ENCODE measurements at places on chromosomes 11 and 22.
A peak's percentile ranks its signal among the peaks of the same experiment; 100 is the strongest.

DNA sequence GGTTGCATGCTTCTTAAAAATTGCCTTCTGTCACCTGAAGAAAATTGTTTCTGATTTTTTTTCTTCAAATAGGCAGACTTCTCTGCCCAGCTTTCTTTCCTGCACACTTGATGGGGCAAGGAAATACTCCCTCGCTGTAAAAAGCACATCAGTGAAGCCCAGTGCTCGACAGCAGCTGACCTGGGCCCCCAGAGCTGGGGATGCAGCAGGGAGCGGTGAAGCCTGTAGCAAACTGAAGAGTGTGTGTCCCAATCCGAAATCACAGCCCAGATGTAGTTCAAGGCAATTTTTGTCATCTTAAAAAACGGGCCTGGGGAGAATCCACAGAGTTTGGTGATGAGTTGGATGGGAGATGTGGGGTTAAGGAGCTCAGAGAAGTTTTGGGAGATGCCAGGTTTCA is 27.0 kb upstream of the MPPED1 start:
- no peak for DNase-seq

DNA sequence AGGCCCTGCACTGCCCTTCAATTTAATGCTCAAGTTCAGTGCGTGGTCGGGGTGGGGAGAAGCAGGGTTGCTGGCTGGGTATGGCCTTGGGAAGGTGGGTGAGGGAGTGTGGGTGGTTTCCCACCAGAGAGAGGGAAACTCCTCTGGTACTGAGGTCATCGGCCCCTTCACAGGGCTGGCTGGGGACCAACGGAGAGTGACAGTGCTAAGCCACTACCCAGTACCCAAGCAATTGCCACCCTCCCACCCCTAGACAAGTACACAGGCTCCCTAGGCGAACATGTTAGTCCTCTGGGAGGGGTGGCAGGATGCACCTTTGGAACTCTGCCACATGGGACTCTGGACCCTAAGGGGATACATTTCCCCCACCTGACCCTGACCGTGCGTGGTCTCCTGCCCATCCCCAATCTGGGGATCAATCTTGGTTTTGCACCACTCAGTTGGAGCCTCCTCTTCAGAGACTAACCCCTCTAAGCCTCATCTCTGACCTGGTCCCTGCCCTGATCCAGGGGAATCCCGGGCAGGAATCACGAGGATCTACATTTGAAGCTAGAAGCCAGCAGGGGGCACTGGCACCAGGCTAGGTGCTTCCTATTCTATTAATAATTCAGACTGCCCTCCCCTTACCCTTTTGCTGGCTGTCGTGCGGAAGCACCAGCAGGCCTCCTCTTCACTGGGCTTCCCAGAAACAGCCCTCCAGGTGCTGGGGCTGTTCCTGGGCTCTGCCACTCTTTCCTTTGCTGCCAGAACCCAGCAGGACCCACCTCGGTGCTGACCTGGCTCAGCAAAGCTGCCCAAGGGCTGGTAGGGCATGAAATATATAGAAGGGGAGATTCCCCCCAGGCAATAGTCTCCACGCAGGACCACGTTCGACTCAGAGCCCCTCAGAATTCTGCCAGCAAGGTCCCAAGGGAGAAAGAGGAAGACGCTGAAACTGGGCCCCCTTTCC is 377.7 kb downstream of the TENM4 start:
- no peak for DNase-seq

- DNase-seq = no peak
These were observed 59.9 kb upstream of the RRAS2 start for GRCh38 chr11:14418801-14419417.

- no peak for DNase-seq
These were observed 88.8 kb upstream of the XKR3 start for GRCh38 chr22:16914006-16914405.

DNA sequence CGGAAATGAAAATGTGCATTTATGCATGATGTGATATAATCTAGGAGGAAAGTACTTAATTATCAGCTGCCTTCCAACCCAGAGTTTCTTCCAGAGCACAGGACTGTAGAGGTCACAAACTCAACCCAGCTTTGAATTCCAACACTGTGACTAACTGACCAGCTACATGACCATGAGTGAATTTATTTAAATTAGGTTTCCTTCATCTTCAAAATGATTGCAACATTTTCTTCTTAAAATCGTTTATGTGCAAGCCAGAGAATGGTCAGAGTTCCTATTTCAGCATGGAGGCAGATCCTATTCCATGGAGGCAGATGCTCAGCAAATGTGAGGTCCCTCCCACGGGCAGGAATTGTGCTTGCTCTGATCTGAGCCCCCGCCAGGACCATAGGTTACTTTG is 42.4 kb downstream of the OSBP start:
- DNase-seq = no peak

GRCh38 chr11:108871152-108871551 is 206.3 kb downstream of the DDX10 start:
- DNase-seq = no peak

DNA sequence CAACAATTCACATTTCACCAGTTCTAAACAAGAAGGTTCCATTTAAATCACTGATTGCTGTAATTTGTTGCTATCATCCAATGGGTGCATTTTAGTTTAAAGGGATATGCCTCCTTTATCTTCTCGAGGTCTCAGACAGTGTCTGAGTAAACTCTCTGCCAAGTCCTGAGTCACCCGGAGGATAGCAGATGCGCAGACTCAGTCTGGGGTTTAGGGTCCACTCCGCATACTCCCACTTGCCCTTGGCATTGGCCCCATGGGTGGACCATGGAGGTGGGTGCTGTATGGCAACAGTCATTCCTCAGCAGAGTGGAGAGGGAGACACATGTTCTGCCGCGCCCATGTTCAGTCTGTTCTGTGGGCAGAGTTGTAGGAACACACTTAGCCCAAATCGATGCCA is 65.4 kb upstream of the CRTAM start:
- DNase-seq = no peak

DNA sequence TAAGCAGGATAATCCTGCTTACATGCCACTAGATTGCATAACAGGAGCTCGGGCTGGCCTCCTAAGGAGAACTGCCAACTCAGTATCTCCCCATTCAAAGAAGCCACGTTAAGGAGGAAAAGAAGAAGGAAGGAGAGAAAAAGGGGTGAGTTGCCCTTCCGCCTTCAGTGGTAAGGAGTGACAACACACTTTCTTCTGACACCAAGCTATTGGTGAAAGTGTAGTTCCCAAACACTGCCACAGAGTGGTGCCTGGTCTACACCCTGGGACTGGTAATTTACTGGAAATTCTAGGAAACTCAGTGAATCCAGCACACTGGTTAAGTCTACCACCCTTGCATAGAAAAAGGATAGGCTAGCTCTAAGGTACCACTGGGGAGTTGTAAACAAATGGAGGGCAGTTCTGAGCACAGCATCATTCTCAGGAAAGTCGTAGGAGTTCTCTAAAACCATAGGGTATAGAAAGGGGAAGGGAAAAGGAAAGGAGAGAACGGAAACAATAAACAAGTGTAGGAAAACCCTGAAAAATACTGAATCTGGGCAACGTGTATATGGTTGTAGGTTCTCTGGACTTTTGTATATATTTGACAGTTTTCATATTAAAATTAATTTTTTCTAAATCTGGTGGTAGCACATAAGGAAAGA is 58.2 kb downstream of the RRAS2 start:
- peak; percentile 20 for DNase-seq

DNA sequence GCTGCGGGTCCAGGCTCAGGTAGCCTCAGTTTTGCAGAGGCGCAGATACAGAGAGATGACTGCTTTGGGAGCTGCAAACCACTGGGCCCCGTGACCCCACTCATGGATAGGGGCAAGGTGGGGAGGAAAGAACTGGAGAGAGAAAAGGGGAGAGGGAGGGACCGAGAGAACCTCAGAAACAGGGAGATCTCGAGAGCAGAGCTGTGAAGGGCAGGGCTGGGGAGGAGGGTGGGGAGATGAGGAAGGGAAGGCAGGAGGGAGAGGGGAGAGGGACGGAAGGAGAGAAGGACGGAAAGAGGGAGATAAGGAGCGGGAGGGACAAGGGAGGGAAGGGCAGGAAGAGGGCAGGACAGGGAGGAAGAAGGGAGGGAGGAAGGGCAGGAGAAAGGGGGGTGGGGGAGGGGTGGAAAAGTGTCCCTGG is 46.3 kb downstream of the IGLL1 start:
- DNase-seq = no peak

DNA sequence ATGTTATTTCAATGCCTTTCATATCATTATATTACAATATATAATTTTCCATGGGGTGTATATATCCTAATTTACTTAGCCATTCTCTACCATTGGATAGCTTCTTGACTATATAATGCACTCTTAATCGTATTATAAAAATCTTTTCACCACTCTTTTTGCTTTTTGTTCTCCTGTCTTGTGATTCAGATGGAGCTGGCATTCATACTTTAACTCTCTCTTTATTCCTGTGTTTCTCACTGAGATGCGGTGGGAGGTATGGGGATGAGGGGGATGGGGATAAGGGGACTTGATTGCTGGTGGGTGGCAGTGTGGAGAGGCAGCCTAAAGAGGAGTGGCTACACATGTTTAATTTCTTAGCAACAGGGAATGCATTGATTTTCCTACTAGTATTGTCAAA is 105.9 kb downstream of the NELL1 start:
- DNase-seq = no peak

- no peak for DNase-seq
These were observed 170.8 kb downstream of the BUD13 start for GRCh38 chr11:116601814-116602636.

- DNase-seq = peak; percentile 42
These were observed 57.7 kb downstream of the BMAL1 start for GRCh38 chr11:13335319-13335718.
